Anterior cingulate cortex (tissue), 58 donors: ENCODE measurements at places on chromosomes 12 and 14.

DNA sequence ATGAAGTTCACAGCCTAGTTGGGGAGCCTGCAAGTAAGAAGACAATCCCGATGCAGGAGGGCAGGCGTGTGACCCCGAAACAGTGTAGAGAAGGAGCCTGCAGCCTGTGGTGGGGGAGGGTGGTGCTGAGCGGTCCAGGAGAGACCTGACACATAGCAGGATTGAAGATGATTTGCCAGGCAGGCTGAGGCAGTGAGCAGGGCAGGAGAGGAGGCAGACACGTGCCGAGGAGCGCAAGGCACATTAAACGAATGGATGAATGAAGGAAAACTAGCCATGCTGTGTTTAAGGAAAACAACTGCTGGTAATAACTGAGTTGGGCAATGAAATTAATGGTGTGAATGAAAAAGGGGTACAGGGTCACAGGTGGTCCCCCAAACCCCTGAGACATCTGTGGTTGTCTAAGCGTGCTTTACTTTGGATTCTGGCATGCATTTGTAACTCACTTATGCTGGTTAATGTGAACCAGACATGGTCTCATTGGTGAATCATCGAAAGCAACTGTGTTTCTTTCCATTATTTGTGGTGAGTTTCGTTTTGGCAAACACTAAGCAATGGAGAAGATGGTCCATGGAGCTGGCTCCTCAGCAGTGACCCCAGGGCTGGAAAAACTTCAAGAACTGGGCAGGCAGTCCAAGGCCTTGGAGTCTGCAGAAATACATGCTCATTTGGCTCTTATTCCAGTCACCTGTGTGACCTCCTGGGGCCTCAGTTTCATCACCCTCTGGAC is 96.9 kb upstream of the EVL start:
- no peak for DNase-seq

DNA sequence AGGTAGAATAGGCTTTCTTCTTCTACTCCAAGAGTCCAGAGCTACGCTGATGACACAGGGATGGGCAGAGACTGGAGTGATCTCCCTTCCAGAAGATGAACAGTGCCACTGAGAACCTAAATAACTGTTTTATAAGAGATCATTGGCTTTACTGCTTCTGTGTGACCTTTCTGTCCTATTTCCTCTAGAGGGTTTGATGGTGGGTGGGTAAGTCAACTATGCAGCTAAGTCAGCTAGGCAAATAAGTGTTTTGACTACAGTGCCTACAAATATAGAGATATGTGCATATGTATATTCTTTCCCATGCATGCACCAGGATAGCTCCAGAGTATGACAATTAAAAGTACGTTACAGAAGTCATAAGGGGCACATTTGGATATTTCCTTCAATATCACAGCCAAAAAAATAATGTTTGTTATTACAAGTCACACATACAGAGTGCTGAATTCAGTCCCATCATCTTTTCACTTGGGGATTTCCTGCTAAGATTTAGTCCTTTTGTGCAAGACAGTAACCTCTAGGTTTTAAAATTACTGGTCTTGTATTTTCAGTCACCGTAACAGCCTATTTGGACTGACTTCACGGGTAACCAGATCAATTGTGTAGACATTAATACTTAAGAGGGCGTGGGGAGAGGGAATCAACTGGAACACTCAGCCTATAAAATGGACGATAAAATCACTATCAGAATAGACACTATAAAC is 412.6 kb upstream of the SOX5 start:
- DNase-seq = no peak

DNA sequence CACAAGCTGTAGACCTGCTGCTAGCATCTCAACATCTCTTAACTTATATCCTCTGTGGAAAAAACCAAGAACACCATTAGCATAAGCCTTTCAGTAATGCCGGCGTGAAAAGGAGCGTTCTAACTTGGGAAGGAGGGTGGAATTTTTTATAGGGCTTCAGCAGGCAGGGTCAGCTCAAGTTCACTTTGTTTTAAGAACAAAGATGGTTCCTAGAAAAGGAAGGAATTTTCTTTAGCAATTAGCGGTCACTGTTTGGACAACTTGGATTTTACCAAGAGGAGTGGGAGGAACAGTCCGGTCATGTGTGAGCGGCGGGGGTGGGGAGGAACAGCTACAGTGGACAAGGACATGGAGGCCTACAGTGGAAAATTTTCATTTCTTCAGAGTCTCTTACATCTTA is 35.9 kb downstream of the BBS10 start:
- DNase-seq = no peak

GRCh38 chr14:90627478-90627877 is 188.8 kb downstream of the TTC7B start:
- no peak for DNase-seq

GRCh38 chr12:56241424-56242303 is 11.8 kb downstream of the SLC39A5 start:
- DNase-seq = no peak

DNA sequence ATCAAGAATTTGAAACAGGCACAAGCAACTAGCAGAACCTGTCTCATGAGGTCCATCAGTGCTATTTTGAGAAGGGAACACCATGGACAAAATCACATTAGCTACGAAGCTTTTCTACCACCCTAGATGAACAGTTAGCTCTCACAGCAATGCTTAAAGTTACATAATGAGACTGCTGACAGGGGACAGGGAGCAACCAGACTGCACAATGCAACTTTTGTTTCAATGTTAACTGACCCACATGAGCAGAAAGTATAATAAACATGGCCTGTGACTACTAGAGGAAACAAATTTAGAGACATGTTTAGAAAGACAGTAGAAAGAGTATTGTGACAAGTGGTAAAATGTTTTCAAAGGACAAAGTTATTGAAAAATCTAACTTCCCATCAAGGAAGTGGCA is 282.8 kb downstream of the CEP128 start:
- no peak for DNase-seq

- DNase-seq = no peak
Observed at GRCh38 chr14:93137864-93138263, 22.1 kb upstream of the ITPK1 start.

GRCh38 chr12:53055471-53056266 is 5.8 kb downstream of the TNS2 start:
- DNase-seq = no peak

GRCh38 chr14:69675877-69676416 is 64.6 kb downstream of the SUSD6 start:
- no peak for DNase-seq

GRCh38 chr14:76293923-76294322 is 82.0 kb upstream of the ESRRB start:
- DNase-seq = no peak

- no peak for DNase-seq
Observed at GRCh38 chr12:120971299-120972180, 6.8 kb upstream of the HNF1A start.

- DNase-seq = no peak
Observed at GRCh38 chr12:32002848-32003493, 43.8 kb downstream of the RESF1 start.

DNA sequence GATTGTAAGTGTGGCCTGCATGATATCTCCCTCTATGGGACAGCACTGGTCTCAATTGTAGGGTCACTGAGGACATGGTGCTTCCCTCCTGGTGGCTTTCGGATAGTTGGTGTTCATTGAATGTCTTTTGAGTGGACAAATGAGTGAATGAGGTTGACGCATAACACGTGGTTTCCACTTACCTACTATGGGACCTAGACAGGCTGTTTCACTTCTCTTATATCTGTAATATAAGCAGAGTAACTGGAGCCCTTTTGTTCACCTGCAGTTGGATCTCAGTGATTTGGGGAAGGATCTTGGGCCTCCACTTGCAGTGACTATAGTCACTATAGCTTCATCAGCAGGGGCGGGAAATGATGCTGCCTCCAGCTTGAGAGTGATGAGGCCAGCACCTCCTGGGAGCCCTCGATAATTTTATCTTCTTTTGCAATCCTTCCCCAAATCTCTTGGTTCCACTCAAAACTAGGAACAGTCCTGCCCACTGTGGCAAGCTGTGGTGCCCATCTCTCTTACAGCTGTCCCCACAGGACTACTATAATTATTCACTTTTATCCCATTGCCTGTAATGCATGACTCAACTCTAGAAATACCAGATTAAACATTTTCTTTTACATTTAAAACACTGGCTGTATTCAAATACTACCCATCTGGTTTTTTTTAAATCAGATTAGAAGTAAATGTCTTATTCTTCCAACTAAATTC is 242.9 kb downstream of the CHST11 start:
- DNase-seq = no peak

- DNase-seq = no peak
Observed at GRCh38 chr12:121214166-121214777, 4.3 kb downstream of the P2RX4 start.

GRCh38 chr12:92719674-92720073 is 16.9 kb downstream of the PLEKHG7 start:
- no peak for DNase-seq

DNA sequence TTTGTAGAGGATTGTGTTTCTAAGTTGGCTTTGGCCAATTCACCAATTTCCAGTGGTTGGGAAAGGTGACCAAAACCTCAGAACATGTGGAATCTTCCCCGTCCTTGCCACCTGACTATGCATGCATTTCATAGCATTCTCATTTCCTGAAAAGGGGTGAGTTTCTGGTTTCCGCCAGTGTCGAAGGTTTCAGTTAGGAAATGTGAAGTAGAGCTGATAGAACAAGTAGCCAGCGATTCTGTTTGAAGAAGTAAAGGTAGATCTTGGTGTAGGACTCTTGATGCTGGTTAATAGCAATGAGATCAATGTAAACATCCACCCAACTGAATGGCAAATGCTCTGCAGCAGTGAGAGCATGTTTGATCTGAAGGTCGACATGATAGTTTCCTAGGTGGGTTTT is 15.9 kb downstream of the SMOC1 start:
- DNase-seq = no peak

GRCh38 chr12:101935890-101936746 is 58.7 kb downstream of the DRAM1 start:
- no peak for DNase-seq

DNA sequence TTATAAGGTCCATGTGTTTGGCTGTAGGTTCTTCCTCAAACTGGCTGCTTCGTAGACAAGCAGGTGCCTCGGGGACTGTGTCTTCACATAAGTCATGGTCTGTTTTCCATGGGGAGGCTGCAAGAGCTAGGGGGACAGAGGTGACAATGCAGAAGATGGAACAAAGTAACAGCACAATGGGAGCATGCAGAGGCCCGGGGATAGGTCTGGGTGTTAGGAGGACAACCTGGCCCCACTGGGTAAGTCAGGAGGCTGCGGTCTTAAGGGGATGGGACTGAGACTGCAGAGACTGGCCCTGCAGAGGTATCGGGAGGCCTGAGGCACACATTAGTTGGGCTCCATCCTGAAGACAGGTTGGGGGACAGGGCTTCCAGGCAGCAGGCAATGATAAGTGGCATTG is 88.9 kb downstream of the NTF3 start:
- DNase-seq = no peak

DNA sequence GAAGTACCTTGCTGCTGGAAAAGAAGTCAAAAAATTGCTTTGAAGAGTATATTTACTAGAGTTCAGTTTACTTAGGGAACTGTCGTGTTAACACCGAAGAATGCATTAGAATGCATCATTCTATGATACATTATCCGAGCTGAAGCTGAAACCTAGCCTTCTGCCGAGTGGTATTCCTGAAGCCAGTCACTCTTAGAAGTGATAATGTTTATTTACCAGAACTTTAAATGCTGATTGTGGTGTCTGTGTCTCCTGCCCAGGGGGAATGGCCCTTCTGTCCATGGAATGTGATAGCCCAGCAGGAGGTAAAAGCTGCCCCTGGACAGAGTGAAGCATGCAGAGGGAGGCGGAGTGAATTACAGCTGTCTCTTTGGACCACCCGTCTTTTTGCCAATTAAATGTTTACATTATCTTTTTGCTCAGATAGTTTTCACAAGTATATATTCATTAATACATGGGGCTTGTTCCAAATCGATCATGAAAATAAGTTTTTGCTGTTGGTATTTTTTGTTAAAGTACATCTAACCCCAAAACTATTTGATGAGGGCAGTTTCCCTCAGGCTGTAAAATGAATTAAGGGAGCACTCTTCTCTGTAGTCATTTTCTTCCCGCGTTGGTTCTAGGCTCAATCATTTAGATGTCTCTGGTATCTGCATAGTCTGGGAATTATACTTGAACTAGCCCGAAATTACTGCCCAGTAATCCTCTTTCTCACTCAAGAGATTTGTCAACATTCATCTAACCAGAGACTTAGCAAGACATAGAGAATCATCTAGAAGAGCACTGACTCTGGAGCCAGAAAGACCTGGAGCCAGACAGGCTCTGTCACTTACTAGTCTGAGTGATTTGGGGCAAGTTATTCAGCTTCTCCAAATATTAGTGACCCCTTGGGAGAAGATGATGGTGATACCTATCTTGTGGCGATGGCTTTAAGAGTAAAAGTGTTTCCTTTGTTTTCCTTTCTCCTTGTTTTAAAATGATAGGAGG is 147.6 kb downstream of the CRADD start:
- no peak for DNase-seq

DNA sequence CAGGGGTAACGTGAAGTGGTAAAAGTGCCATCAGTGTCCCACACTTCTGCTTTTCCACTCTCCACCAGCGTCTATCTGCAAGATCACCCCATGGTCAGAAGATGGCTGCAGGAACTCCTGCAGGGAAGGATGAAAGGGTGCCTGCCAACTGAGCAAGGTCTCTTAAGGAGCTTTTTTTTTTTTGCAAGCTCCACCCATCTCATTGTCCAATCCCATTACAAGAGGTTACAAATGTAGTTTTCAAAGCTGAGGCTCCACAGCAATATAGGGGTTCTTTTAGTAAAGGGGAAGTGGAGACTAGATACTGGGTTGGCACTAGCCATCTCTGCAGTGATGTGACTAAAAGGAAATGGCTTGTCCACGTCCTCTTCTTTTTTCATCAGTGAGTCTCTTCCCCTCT is 5.9 kb upstream of the BHLHE41 start:
- DNase-seq = peak; percentile 35

DNA sequence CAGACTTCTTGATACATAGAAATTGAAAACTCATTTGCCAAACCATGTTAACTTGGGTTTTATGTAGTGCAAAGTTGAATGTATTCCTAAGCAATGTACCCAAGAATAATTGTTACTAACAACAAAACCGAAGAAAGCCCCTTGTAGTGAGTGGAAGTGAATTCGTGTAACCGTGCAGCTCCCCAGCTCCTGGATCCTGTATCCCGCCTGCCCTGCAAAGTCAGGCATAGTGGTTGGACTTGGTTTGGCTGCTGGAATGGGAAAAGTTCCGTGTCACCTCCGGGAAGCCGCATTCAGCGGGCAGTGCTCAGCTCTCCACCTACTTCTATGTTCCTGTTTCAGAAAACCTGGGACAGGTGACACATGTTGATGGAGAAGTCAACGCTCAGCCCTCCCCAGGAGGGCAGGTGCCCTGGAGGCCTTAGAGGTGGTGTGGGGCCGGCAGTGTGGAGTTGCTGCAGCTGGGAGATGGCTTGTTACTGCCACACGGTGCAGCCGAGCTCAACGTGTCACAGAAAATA is 29.2 kb upstream of the C14orf180 start:
- no peak for DNase-seq

GRCh38 chr12:89156340-89156739 is 196.0 kb downstream of the DUSP6 start:
- no peak for DNase-seq

- DNase-seq = no peak
Observed at GRCh38 chr14:96304956-96305355, 48.9 kb downstream of the BDKRB1 start.
